T47D (cell line): ENCODE measurements at places on chromosomes 7 and 10.

- DNase-seq = no peak
Observed at GRCh38 chr7:78712111-78712510, 741.4 kb downstream of the MAGI2 start.

- no peak for DNase-seq
Observed at GRCh38 chr7:44116087-44116788, 7.1 kb downstream of the POLD2 start.

DNA sequence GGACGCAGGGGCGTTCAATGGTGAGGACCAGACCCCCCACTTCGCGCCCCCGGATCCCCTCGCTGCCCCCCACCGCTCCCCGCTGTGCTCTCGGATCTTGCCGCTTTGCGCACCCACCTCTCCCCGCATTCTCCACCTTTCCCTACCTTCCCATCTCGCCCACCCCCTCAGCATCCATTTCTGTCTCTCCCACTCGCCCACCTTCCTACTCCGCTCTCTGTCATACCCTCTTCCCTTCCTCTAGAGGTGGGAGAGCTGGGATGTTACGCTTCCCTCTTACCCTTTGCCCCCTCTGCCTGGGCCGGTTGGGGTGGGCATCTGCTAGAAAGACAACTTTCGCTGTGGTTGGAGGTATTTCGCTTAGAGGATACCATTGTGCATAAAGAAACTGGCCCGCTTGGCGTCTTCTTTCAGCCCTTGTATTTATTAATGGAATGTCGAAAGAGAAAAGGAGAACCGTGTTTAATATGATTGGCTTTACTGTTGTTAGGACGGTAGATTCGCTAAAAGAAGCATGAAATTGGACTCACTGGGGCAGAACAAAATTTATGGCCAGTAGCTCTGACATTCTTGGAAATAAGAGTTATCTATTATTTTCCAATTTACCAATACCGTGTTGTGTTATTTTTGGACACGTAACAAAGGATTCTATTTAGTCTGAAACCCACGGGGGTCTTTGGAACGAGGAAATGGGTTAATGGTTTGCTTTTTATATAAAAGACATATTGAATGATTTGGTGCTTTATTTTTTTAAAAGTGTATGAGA is 873 bp downstream of the PRKAR2B start:
- DNase-seq = no peak

DNA sequence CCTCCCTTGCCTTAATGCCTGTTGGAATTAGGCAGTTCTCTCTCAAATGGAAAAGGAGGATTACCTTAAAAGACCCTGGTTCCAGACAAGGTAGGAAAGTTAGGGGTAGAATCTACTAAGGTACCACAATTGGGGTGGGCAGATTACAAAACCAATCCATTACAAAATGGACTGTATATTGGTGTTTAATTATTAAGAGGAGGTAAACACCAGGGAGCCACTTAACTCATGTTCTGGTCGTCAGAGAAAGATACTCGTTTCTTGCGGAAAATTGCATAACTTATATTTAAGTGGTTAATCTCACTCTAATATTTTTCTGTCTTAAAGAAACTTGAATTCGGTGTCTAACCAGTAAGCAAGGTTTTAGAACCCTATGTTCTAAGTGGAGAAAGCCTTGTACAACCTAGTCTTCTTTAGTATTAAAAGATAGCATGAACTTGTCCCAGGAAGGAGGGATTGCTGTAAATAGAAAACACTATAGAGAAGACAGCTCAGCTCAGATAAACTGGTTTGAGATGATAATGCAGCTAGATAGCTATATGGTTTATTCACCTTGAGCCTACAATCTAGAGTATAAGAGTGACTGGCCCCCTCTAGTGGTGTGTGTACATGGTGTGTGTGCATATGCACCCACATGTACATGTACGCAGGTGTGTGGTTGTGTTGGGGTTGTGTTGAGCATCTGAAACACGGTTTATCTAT is 58.0 kb upstream of the STRIP2 start:
- DNase-seq = peak; percentile 16

GRCh38 chr10:91140995-91141549 is 79.4 kb upstream of the PCGF5 start:
- no peak for DNase-seq

DNA sequence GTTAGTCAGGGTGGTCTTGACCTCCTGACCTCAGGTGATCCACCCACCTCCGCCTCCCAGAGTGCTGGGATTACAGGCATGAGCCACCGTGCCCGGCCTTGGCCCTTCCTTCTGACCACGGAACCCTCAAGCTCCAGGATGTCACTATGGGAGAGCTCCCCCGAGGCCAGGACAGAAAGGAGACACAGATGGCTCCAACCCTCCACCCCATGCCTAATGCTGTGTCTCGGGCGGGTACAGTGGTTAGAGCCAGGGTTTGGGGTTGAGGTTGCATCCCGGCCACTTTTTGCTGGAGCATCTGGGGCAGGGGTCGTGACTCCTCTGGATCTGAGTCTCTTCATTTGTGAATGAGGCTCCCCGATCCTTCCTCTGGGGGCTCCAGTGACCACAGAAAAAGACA is 8.1 kb downstream of the MYL10 start:
- DNase-seq = no peak

DNA sequence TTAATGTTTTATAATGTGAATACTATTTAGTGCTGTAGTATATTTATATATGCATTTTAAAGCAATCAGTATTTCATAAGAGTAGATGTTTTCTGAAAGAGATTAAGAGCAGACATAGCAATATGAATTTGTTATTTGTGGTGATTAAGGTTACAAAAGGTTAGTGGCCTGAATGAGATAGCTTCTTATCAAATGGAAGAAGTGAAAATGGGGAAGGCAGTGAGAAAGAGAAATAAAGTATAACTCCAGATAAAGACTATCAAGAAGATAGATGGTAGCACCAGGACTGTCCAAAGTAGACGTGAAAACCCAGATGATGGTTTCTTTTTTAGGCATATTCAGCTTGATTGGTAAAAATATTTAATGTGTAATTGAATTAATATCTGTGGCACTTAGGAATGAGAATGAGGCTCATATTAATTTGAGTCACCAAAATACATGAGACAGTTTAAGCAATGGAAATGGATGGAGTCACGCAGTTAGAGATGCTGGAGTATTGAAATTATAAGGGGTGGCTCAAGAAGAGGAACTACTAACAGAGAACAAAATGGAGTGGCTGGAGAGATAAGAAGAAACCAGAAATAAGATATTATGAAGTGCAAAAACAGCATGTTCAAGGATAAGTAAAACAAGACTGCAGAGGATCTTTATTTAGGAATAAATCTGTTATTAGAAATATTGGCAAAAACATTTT is 288.0 kb upstream of the SEMA3C start:
- no peak for DNase-seq

DNA sequence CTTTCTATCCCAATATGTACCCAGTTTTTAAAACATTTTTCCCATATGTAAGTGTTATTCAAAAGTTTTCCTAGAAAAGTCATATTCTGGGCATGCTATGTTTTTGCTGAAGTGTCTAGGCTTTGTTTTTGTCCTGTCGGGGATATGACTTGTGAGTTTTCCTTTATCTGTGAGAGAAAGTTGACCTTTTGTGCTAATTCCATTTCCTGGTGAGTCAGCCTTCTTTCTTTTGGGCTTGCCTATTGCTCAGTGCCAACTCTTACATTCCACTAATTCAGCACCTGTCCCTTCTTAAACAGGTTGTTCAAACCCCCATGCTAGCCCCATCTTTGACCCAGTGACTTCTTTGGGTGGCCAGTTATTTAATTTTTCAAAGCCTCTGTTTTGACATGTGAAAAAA is 146.2 kb downstream of the AHR start:
- no peak for DNase-seq

DNA sequence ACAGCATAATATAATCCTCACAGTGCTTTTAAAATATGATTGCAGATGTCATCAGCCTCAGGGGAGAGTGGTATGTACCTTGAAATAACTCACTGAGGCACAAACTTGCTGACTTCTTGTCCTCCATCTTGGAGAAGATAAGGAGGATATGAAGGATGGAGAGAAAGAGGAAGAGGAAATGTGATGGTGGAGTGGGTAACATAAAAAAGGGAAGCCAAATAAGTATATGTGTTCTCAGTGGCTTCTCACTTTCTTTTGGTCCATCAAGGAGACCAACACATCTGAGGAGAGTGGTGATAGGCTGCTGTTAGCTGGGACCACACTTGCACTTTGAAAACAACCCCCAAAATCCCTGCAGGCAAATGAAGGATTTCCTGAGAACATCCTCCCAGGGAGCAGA is 21.6 kb upstream of the ZNF37A start:
- DNase-seq = no peak

GRCh38 chr7:114589436-114589835 is 174.8 kb downstream of the FOXP2 start:
- DNase-seq = no peak

- no peak for DNase-seq
Observed at GRCh38 chr10:125144206-125144605, 16.2 kb downstream of the CTBP2 start.

DNA sequence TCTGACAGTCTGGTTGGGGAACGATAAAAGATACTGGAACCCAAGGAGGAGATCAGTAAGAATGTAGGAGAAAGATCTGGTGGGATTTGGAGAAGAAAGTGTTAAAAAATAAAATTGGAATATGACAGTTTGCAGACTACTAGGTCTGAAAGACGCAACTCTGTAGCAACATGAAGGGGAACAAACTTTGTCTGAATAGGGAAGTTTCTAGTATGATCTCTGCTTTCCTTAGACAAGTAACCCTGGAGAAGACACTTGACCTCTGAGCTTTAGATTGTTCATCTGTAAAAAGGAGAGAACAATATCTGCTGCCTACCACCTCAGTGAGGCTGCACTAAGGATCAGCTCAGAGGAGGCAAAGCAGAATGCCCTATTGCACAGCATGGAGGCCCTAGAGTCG is 3.0 kb upstream of the PRSS1 start:
- DNase-seq = no peak

DNA sequence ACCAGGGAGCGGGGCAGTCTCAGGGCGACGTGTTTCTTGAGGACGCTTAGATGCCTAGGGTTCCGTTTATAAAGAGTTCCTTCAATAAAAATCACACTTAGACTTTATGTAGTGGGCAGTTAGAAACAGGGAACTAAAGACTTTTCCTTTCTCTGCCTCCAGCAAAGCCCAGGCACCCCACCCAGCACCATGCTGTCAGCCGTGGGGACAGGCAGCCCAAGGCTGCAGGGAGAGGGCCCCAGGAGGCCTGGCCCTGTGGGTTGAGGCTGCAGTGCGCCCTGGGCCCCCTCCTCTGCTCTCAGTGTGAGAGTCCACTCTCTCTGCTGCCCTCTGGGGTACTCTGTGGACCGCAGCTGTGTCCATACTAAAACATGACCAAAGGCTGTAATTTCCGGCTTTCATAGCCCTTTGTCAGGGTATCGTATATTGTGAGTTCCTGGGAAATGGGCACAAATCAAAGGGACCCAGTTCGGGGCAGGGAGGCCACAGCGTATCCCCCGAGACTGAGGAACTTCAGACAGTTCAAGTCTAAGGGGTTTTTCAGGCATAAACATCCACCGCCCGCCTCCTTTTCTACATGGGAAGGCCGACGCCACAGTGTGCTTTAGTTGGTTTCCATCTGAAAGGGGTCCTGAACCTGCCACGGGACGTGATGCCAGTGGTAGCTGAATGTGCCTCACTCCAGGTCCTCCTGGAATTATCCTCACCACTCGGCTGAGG is 59.7 kb downstream of the DNAJB6 start:
- no peak for DNase-seq

- no peak for DNase-seq
Observed at GRCh38 chr7:46461334-46461777, 540.3 kb upstream of the IGFBP3 start.

DNA sequence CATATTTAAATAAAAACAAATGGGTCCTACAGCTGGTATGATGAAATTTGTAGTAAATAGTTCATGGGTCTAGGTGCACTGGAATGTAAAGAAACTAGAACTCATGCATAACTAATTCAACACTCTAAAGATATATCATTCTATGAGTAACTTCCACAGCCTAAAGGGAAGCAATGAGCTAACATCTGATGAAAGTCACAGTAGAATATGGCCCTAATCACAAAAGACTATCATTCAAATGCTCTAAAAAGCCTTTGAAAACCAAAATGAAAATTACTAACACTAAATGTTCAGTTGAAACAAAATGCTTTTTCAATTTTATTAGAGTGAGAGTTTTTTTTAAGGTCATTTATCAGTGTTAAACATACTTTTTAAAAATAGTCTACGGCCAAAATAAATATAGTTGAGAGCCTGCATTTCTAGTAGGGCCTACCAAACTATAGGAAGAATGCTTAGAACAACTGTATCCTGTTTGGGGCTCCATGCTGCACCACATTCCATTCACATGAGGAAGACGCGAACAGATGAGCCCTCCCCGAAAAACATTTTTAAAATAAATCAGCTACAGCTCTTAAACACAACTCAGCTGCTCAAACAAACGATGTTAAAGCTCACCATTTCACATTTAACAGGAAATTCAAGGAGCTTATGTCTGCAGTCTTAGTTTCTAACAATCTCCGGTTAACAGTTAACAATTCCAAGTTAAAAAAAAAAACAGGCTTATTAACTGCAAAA is 134.5 kb downstream of the NRBF2 start:
- peak; percentile 16 for DNase-seq

- DNase-seq = no peak
Observed at GRCh38 chr10:117731121-117731791, 188.7 kb downstream of the EMX2 start.

DNA sequence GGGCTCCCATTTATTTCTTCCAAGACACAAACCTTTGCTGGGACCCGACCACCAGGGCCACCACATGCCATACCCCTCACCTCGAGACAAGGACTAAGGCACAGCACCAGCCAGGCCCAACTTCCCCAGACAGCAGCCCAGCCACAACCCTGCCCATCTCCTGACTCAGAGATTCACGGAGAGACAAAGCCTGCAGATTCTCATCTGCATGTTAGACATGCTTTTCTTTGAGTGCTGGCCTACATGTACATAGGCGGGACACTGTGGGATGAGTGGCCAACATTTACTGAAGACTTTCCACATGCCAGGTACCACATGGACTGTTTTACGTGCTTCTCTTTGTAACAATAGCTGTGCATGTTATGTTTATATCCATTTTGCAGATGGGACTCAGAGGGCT is 221.3 kb upstream of the ZMIZ1 start:
- DNase-seq = no peak

GRCh38 chr7:30898411-30898810 is 13.2 kb upstream of the AQP1 start:
- DNase-seq = no peak

DNA sequence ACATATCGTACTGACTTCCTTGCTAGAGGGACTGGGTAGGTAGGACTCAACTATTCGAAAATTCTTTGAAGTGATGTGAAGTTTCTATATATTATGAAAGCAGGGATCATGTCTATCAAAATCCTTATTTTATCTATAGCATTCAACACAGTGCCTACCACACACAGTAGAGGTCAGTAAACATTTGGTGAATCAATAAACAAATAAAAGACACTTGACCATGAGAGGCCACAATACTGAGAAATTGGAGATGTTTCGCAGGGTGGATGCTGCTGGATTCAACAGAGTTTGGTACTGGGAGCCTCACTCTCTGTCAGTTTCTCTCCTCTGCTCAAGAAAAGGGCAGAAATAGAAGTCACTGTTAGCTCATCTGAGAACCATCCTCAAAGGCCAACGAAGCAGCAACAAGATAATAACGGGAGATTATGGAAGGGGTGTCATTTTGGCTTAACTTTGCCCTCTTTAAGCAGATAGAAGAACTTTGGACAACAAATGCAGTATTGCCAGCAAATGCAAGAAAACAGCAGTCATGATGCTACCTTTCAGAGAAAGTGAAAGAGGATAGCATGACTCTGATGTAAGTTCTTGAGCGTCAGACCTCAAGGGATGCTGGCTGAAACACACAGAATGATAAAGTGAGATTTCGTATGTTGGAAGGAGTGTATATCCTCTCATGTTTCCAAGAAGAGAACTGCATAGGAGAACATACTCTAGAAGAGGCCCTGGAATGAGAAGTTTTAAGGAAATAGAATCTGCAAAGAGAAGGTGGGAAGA is 107.6 kb downstream of the SEMA3E start:
- DNase-seq = no peak
